GM23338 (cell line): ENCODE measurements at places on chromosomes 5 and 9. TPM values are rescaled to one million over a fixed set of nuclear protein-coding genes. Genes with fewer than 3 reads are reported as not detected.

DNA sequence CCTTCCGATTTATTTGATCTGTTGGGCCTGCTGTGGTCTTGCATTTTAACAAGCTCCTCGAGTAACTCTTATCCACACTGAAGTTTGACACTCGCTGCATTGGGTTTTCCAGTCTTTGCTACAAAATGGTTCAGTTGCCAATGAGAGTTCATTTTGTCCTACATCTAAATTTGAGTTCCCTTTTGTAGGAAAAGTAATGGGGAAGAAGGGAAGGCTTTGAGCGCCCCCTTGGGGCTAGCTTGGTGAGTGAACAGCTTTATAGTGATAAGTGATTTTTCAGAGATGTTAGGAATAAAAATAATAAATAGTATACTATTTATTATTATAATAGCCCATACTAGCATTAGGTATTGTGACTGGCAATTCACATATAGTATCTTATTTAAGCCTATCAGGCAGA lies 89.9 kb upstream of the GNAQ start:
- H3K36me3 ChIP-seq = no peaks in the 10 kb centered on the region
- no peak overlapping the region for H3K27ac ChIP-seq
- no peaks in the 10 kb centered on the region for H3K4me1 ChIP-seq
- H3K27me3 ChIP-seq = no peaks in the 10 kb centered on the region

Gene PRDM9
- total RNA-seq = not detected in 2 replicates

- peaks cover 17% of the 10 kb centered on the region for H3K4me1 ChIP-seq
- no peaks in the 10 kb centered on the region for H3K27me3 ChIP-seq
- DNase-seq = no peak
These were observed 8.5 kb downstream of the FGFR4 start for GRCh38 chr5:177095088-177095669.

DNA sequence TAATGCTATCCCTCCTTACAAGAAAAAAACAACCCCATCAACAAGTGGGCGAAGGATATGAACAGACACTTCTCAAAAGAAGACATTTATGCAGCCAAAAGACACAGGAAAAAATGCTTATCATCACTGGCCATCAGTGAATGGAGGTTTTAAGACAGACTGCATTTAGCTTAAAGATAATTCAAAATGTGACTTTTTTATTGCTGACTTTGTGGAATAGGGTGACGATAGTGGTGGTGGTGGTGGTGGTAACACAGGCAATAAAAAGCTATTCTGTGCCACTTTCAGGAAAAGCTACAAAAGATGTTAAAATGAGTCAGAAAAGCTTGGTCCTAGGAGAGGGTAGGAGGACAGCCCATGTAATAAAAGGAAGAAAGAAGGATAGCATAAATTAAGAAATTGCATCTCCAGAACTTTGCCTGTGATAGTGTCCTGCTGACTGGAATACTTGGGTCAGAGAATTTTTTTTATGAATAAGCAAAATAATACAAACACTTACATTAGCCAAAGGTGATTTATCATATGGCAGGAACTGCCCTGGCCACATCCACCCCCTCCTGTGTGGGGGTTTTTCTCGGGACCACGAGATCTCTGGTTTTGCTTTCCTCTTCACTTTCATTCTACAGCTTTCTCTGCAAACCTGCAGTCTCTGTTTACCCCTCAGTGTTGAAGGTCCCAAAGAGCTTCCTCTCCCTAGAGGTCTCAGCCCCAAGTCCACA lies 186.7 kb downstream of the DRD1 start:
- no peak for DNase-seq
- H3K4me3 ChIP-seq = no peak overlapping the region
- H3K4me1 ChIP-seq = no peaks in the 10 kb centered on the region

DNA sequence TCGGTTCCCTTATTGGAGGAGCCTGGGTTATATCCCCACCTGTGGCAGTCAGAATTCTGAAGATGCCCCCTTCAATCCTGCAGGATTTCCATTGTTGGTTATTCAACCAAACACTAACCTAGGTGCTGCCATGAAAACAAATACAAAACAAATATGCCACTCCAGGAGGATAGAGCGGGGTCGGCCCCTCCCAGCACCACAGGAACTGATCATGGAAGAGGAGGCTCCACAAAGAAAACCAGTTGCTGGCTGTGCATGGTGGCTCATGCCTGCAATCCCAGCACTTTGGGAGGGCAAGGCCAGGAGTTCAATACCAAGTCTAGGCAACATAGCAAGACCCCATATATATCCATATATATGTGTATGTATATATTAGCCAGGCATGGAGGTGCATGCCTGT lies 13.2 kb upstream of the ADGRD2 start:
- H3K4me3 ChIP-seq = no peak overlapping the region
- H3K27ac ChIP-seq = no peak overlapping the region
- no peaks in the 10 kb centered on the region for H3K4me1 ChIP-seq
- no peaks in the 10 kb centered on the region for H3K36me3 ChIP-seq
- no peak for DNase-seq

GRCh38 chr5:102375272-102375671 lies 79.2 kb upstream of the SLCO4C1 start:
- no peaks in the 10 kb centered on the region for H3K4me1 ChIP-seq
- no peaks in the 10 kb centered on the region for H3K36me3 ChIP-seq
- no peak overlapping the region for H3K4me3 ChIP-seq
- H3K27ac ChIP-seq = no peak overlapping the region
- DNase-seq = no peak

- H3K4me1 ChIP-seq = no peaks in the 10 kb centered on the region
- no peak overlapping the region for H3K27ac ChIP-seq
- H3K27me3 ChIP-seq = no peaks in the 10 kb centered on the region
- H3K36me3 ChIP-seq = no peaks in the 10 kb centered on the region
These were observed 8.6 kb downstream of the KLHL9 start for GRCh38 chr9:21326526-21327139.

Gene SLC36A2
- total RNA-seq = not detected in 2 replicates

DNA sequence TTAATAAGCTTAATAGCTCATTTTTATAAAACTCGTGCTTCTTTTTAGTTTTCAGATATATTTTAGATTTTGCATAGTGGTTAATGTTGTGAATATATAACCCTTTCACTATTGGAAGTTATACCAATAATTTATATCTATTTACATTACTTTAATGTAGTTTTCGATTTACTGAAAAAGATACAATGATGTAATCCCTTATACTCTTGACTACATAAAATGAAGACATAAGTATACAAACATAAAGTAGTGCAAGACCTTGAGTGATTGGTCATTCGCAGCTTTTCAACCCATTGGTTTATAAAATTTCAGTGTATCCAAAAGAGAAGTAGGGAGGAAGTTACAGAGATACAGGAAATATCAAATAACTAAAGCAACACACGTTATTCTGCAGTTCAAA lies 84.3 kb upstream of the GRHPR start:
- no peak overlapping the region for H3K27ac ChIP-seq
- no peak overlapping the region for H3K4me3 ChIP-seq
- no peak for DNase-seq
- no peaks in the 10 kb centered on the region for H3K27me3 ChIP-seq
- peaks cover 32% of the 10 kb centered on the region for H3K4me1 ChIP-seq
- no peaks in the 10 kb centered on the region for H3K36me3 ChIP-seq

- H3K36me3 ChIP-seq = no peaks in the 10 kb centered on the region
- H3K27me3 ChIP-seq = no peaks in the 10 kb centered on the region
- no peak for DNase-seq
These were observed 12.6 kb downstream of the MAP3K1 start for GRCh38 chr5:56827924-56828323.

DNA sequence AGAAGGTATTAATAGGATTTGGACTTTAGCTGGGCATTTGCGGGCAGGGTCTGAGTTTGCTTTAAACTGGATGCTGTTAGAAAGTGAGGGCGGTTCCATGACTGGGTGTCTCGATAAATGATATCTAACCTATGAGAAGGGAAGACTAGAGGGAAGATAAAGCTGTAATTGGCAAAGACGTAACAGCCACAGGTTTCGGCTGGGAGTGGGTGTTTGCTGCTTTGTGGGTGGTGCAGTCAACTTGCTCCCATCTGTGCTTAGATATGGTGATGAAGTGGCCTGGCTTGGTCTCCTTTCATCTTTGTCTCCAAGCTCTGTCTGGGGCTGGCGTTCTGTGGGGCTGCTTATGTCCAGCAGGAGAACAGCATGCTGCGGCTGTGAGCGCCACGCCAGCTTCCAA lies 23.3 kb downstream of the OR2V1 start:
- no peak overlapping the region for H3K4me3 ChIP-seq
- H3K27ac ChIP-seq = no peak overlapping the region
- peaks cover 37% of the 10 kb centered on the region for H3K27me3 ChIP-seq
- DNase-seq = no peak

DNA sequence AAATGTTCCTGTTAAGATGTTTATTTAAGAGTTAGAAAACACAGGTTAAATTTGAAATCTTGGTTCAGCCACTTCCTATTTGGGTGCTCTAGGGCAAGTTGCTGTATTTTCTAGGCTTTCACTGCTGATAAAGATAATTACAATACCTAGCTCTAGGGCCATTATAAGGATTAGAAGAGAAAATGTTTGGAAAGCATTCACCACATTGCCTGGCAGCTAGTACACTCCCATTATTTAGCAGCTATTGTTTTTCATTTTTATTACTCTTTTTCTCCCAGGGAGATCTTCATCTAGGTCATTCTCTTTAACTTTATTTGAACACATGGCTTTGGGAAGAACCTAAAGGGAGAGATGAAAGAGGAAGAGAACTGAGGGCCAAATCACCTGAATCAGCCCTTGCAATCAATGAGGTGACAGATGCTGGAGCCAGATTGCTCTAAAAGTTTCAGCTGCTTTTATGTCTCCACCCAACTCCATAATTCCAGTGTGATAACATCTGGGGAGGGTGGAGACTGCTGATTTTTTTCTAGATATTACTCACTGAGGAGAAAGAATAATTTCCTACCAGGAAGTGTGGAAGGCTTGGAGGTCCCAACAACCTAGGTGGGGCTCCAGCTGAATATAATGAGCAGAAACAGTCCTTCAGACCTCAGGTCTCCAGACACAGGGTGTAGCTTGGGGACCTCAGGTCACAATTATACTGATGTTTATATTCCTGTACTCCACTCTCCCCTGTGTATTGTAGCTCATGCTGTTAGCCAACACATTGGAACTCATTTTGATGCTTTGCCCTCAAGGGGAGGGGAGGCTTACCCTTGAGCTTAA lies 640.0 kb downstream of the RAB3C start:
- no peaks in the 10 kb centered on the region for H3K36me3 ChIP-seq
- H3K4me3 ChIP-seq = no peak overlapping the region

GRCh38 chr5:176793736-176794135 lies 16.6 kb upstream of the UNC5A start:
- H3K27ac ChIP-seq = no peak overlapping the region
- no peak overlapping the region for H3K4me3 ChIP-seq
- H3K4me1 ChIP-seq = no peaks in the 10 kb centered on the region; the same call in 1 of the 2 replicates

Gene ESM1
- 0.14 TPM in 1 of 2 replicates, not detected in the other for total RNA-seq

Gene ENTREP1
- total RNA-seq = 10.0 and 11.6 TPM in 2 replicates

- no peak overlapping the region for H3K27ac ChIP-seq
- H3K27me3 ChIP-seq = peaks cover 39% of the 10 kb centered on the region
- no peaks in the 10 kb centered on the region for H3K4me1 ChIP-seq
- no peak for DNase-seq
- peaks cover 6% of the 10 kb centered on the region; the same call in 1 of the 2 replicates for H3K36me3 ChIP-seq
- no peak overlapping the region for H3K4me3 ChIP-seq
These were observed 1.9 kb downstream of the CD14 start for GRCh38 chr5:140631036-140631417.

Gene GPSM1
- 21.3 and 23.2 TPM in 2 replicates for total RNA-seq

Gene RAI14
- 90.3 and 95.8 TPM in 2 replicates for total RNA-seq

DNA sequence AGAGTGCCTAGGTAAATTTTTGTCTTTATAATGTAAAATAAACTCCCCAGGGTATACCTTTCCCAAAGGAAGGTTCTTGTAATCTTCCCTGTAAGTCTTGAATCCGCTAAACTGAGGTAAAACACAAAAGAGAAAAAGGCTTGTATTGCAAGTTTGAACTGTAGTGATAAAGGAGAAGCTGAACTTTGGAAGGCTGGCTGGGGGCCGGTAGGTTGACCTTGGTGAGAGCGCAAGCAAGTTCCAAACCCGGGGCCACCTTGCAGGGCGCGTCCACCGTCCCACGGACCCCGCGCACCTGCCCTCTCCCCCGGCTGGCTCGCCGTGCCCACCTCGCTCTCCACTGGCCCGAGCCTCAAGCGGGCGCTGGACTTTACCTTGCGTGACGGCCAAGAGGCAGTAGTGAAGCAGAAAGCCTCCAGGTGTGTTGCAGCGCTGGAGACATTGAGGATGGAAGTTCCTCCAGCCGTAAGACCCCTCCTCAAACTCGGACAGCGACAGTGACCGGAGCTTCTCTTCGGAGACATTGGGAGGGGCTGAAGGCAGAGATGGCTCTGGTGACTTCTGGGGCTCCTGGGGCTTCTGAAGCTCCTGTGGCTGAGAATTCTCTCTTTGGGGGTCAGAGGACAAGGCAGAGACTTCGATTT lies 428 bp downstream of the SLCO4C1 start:
- H3K4me3 ChIP-seq = peak overlapping the region; percentile 65
- H3K4me1 ChIP-seq = peaks cover 24% of the 10 kb centered on the region
- H3K27ac ChIP-seq = no peak overlapping the region
- DNase-seq = peak; percentile 81
